ENCODE measurements at places on chromosomes 6 and 20.
A peak's percentile ranks its signal among the peaks of the same experiment; 100 is the strongest.

- no peak for DNase-seq
- no peak overlapping the region for H3K27ac ChIP-seq
- H3K4me1 ChIP-seq, result no peaks in the 10 kb centered on the region
These were observed 381.6 kb downstream of the GJA1 start for GRCh38 chr6:121816906-121817540.

- H3K4me1 ChIP-seq, result no peaks in the 10 kb centered on the region
- H3K27me3 ChIP-seq, result no peaks in the 10 kb centered on the region
- no peak for DNase-seq
- no peak overlapping the region for H3K27ac ChIP-seq
- H3K36me3 ChIP-seq, result no peaks in the 10 kb centered on the region
These were observed 338.5 kb downstream of the HACE1 start for GRCh38 chr6:104521176-104521575.

- H3K27me3 ChIP-seq, result no peaks in the 10 kb centered on the region
- peaks cover 65% of the 10 kb centered on the region for H3K36me3 ChIP-seq
- H3K4me1 ChIP-seq, result peaks cover 62% of the 10 kb centered on the region
- H3K27ac ChIP-seq, result peak overlapping the region; percentile 21
- no peak overlapping the region for H3K4me3 ChIP-seq
These were observed 88.2 kb downstream of the PREX1 start for GRCh38 chr20:48739395-48740291.

- no peak overlapping the region for H3K4me3 ChIP-seq
- no peak for DNase-seq
- no peaks in the 10 kb centered on the region for H3K4me1 ChIP-seq
- H3K27me3 ChIP-seq, result no peaks in the 10 kb centered on the region
- H3K27ac ChIP-seq, result no peak overlapping the region
These were observed 162.6 kb upstream of the FOXA2 start for GRCh38 chr20:22746957-22747356.

DNA sequence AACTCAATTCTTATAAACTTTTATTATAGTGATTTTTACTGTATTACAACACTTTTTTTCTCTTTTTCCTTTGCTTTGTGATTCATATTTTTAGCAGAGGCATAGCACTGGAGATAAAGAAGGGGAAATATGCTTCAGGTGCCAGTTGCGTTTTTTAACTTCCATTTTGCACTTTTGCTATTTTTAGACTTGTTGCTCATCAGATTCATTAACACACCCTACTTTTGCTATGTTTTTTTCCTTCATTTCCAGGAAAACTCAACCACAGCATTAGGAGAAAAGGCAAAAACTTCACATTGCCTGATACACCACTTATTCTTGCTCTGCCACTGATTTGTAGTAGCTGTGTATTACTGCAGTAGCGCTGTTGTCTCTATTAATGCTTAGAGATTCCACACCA is 8.0 kb upstream of the TMEM30A start:
- DNase-seq, result no peak
- no peak overlapping the region for H3K4me3 ChIP-seq
- no peaks in the 10 kb centered on the region for H3K27me3 ChIP-seq
- peaks cover 1% of the 10 kb centered on the region for H3K4me1 ChIP-seq
- H3K27ac ChIP-seq, result no peak overlapping the region
- no peaks in the 10 kb centered on the region for H3K36me3 ChIP-seq

DNA sequence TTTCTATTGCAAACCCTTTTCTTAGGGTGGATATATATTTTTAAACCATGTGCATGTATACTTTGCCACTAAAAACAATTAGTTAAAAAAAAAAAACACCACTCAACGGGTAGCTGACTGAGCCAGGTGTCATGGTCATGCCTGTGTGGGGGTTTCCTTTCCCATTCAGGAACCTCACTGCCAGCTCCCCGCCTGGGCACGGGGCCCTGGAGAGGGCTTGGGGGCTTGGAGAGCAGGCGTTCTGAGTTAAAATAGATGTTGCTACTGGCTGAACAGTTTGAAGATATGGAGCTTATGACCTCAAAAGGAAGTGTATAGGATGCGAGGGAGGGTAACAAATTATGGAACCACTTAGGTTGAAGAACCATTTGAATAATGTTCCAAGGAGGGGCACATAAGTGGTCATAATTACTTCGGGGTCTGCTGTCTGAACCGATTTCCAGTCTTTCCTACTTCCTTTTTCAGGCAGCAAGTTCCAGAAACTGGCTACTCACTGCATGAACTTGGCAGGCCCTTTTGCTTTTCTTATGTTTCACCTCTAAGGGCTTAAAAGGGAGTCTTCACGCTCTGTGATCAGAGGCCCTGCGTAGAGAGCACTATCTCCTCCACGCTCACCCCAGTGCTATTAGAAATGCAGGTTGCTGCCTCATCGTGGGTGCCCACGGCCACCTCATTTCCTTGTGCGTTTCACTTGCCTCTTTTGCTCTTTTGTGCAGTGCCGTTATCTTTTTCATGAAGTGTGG is 9.9 kb downstream of the STX16 start:
- H3K27me3 ChIP-seq, result no peaks in the 10 kb centered on the region
- DNase-seq, result peak; percentile 68
- peak overlapping the region; percentile 80 for H3K27ac ChIP-seq
- peak overlapping the region; percentile 15 for H3K4me3 ChIP-seq
- peaks cover 93% of the 10 kb centered on the region for H3K4me1 ChIP-seq
